NCI-H526 (cell line): ENCODE measurements at places on chromosomes 4 and X.

GRCh38 chr4:14143892-14144291 lies 516.4 kb upstream of the BOD1L1 start:
- no peak for DNase-seq

DNA sequence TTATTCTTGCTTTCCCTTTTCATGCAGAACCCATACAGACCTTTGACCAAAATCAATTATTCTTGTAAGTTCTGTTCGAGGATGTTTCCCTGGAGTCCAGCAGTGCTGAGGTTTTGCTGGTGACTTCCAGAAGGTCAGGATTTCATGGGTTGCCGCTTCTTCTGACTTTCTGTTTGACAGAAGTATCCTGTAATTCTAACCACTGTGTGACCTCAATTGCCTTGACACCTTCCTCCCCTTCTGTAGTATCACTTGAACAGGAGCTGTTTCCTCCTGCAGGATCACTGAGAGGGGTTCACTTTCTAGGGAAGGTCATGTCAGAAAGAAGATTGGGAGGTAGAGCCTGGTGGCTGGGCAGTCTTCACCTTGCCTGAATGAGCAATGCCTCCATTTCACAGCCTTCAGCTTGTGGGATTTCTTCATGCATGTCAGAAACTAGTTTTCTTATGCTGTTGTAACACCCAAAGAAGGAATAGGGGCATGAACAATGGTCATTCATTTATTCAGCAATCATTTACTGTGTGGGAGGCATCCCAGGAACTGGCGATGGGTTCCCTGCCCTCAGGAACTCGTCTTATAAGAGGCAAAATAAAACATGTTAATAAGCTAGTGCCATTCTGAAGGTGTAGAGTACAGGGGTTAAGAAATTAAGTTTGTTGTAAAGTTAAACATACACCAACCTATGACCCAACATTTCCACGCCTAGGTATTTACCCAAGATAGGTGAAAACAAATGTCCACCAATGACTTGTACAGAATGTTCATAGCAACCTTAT lies 205.9 kb downstream of the SOWAHB start:
- no peak for DNase-seq

GRCh38 chr4:34365946-34366345 lies 1878.4 kb downstream of the ARAP2 start:
- no peak for DNase-seq

GRCh38 chrX:79290596-79290995 lies 76.5 kb downstream of the ITM2A start:
- no peak for DNase-seq

DNA sequence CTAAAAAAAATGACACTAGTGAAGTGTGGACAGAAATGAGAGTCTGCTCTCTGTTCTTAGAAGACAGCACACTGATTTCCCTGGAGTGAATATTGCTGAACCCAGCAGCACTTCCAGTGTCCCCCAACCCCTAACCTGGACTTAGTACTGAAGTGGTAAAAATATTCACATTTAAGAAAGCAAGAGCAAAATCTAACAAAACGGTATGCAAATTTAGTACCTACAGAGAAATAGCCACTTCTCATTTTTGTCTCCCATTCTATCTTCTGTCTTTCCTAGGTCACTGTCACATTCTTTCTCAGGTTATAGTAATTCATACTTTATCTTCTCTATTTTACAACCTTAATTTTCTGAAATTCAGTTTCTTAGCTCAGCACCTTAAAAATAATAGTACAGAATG lies 274.7 kb downstream of the CFAP299 start:
- no peak for DNase-seq

DNA sequence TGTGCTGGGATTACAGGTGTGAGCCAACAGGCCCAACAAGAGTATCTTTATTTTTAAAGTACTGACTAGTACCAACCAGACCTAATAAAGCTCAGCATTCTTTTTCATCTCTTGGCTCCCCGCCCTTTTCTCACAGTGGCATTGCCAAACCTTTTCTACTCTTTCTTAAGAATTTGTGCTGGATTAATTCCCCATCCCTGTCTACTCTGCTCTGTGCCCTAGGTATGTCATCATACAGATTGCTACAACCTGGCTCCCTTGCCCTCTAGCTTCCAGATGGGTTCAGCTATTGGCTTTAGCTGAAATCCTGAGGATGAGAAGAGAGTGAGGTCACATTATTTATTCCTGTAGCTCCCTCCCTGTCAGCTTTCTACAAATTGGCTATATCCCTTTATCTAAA lies 34.9 kb upstream of the CCNI start:
- DNase-seq: no peak

DNA sequence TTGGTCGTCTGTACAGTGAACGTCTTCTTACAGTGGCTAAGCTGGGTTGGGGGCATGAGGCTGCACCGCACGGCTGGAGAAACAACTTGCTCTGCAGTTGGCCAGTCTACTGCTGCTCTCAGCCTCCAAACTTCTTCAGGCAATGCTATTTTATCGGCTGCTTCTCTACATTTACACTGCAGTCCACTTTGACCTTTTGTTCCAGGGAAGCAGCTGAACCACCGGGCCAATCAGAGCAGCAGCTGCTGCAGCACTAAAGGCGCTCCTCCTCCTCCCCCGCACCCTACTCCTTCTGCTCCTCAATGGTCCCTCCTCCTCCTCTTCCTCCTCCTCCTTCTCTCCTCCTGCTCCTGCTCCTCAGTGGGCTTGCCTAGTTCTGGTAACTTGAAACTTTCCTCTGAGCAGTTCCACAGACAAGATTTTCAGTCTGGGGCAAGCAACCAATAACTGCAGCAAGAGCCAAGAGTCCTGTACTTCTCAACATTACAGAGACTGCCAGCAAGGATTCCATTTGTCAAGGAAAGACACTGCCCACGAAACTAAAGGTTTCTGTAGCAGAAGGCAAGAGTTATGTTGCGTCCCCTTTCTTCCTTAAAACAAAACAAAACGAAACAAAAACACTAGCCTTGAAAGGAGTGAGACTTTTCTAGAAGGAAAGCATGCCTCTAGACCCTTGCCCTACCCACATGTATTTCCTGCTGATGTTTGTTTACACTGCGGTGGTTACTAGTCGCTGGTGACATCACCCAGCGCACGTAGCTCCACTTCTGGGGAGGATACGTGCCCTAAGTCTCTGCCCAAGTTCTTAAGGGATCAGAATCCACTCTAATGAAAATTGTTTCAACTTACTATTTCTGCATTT lies 125.7 kb upstream of the NAP1L5 start:
- DNase-seq: peak; percentile 49

DNA sequence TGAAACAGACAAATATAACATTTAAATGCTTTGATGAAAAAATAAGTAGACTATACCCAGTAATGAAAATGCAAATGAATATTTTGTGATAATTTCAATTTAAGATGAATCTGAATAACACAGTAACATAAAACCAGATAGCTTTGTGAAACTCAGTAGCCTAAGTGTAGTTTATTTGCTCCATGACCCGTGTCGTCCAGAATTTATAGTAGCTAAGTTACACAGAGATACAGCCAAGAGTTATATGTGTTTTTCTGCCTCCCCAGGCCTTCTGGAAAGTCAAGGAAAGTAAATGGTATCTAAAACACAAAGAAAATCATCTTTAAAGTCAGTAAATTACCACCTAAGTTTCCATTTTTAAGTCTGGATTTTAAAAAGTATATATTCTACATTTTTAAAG lies 26.7 kb downstream of the HPGD start:
- no peak for DNase-seq

- DNase-seq: no peak
Measured at GRCh38 chr4:76737180-76737579, 160.8 kb downstream of the SOWAHB start.

DNA sequence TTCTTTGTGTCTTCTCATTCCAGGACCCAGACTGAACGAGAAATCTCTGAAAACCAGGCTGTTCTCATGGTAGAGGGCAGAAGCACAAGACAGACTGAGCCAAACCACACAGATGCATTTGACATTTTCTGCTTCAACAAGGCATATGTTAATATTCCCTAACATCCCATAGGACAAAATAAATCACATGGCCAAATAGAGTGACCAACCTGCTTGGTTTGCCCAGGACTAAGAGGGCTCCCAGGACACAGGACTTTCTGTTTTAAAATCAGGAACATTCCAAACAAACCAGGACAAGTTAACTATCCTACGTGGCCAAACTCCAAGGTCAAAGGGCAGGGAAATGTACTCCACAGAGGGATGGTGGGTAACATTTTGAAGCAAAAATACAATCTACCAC lies 11.7 kb downstream of the CTPS2 start:
- no peak for DNase-seq

DNA sequence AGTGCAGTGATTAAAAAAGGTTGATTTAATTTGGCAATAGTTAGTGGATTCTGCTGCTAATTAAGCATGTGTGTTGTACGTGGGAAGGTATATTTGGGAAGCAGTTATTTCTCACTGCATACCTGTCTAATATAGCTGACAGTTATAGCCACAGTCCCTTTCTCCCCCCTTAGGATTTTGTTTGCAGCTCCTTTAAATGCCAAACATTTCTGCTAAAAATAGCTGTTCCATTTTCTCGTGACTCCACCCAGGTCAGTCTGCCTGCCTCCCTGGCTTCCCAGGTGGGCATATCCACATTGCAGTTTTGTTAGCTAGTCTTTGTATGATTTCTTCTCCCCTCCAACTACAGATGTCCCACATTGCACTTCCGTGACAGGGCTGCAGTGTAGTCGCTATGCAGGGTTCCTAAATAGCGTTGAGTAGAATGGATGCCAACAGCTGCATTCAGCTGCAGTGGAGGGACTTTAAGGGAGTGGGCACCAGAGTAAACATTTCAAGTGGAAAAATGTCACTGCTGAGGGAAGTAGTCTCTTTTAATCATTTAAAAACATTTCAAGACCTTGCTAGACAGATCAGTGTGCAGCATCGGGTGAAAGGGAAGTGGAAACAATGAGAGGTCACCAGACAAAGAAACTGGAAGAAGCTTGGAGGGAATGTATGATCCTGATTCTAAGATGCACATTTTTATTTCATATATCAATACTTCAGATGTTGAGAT lies 326.3 kb downstream of the RAPGEF2 start:
- peak; percentile 77 for DNase-seq

- no peak for DNase-seq
Measured at GRCh38 chrX:499870-500364, 113.2 kb upstream of the PPP2R3B start.

DNA sequence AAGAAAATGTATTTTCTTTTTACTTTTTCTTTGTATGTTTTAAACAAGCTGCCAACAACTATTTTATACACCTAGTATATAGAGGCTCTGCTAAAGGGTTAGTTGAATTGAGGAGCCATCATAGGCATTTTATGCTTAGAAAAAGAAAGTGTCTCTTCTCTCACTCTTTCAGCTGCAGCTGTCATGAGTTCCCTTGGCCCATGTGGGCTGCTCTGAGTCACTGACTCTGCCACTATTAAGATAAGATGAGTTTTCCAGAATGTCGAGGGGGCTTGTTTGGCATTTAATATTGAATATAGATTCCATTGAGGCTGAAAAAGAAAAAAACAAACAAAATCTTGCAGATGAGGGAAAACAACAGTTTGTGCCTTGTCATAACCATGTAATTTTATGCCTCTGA lies 126.0 kb upstream of the PAQR3 start:
- DNase-seq: no peak
